Natural killer cell treated with Interleukin-12 subunit alpha and Interleukin-12 subunit beta and Interleukin-15 and Interleukin-18, amount 100 ng/mL, for 72 hours (primary cell): ENCODE measurements at places on chromosomes 13 and 19. TPM values are rescaled to one million over a fixed set of nuclear protein-coding genes. Genes with fewer than 3 reads are reported as not detected.

- H3K27ac ChIP-seq, result no peak overlapping the region
- H3K36me3 ChIP-seq, result no peaks in the 10 kb centered on the region
- peaks cover 18% of the 10 kb centered on the region for H3K27me3 ChIP-seq
- H3K4me1 ChIP-seq, result no peaks in the 10 kb centered on the region
- no peak for DNase-seq
These were observed 136.4 kb downstream of the URI1 start for GRCh38 chr19:30078381-30078910.

The TRPM4 gene
- not detected for total RNA-seq

DNA sequence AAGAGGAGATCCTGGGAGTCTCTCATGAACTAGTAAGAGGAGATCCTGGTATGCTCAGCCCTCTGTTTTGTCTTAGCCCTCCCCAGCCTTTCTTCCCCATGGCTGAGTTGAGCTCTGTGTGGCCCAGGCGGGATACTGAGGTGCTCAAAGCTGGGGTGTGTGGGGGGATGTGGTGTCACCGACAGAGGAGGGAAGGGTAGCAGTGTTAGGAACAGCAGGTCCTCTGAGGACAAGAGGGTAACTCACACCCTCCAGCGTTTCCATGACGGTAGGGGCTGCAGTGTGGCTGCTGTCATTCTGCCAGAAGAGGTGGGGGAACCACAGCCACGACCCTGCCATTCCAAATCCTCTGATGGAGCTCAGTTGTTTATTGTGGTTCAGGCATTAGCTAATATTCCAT is 691 bp downstream of the KIR2DL4 start:
- H3K36me3 ChIP-seq, result no peaks in the 10 kb centered on the region
- H3K4me3 ChIP-seq, result peak overlapping the region; percentile 87
- no peaks in the 10 kb centered on the region for H3K27me3 ChIP-seq
- no peak for DNase-seq
- peaks cover 46% of the 10 kb centered on the region for H3K4me1 ChIP-seq

DNA sequence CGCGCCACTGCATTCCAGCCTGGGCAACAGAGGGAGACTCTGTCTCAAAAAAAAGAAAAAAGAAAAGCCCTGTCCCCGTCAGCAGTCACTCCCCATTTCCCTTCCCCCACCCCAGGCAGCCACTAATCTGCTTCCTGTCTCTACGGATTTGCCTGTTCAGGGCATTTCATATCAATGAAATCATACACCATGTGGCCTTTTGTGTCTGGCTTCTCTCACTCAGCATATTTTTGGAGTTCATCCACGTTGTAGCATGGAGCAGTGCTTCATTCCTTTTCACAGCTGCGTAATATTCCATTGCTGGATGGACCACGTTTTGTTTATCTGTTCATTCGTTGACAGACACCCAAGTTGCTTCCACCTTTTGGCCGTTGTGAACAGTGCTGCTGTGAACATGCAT is 36.1 kb upstream of the KLF2 start:
- no peak overlapping the region for H3K4me3 ChIP-seq
- H3K36me3 ChIP-seq, result no peaks in the 10 kb centered on the region
- no peak overlapping the region for H3K27ac ChIP-seq
- peaks cover 15% of the 10 kb centered on the region for H3K27me3 ChIP-seq
